ENCODE measurements at places on chromosomes 2 and 18.

- no peak for DNase-seq
Measured at GRCh38 chr18:8121942-8122480, 487.2 kb upstream of the RAB12 start.

DNA sequence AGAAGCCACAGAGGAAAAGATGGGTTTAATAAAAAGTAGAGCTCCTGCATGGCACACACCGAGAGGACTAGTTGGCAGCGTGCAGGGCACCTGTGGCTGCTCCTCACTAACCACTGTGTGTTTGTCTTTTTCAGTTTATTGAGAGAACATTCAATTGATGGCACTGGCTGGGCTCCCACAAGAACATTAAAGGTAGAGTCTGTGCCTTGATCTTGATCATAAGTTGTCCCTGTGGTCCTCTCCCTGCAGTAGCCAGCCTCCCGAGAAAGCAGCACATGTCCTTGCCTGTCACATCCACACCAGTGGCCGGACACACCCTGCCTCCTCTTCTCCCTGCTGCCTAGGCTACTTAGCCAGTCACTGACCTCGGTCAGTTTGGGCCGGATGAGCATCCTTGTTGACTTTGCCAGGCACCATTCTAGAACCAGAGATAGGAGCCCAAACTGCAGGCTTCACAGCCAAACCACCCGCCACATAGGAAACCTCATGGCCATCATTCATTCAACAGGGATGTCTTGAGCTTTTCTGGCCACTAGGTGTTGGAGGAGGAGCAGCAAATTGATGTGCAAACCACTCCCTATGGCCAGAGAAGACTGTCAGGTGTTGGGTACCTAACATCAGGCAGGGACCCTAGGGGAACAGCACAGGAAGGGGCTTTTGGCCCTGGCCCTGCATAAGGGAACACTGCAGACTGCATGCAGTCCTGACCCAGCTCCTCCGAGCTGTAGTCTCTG lies 30.2 kb upstream of the SCLY start:
- DNase-seq, result no peak

- DNase-seq, result no peak
Measured at GRCh38 chr2:19187323-19188020, 171.0 kb downstream of the OSR1 start.

GRCh38 chr2:145748927-145749326 lies 1229.0 kb upstream of the ZEB2 start:
- no peak for DNase-seq

- DNase-seq, result no peak
Measured at GRCh38 chr2:168030862-168031624, 216.4 kb downstream of the STK39 start.

DNA sequence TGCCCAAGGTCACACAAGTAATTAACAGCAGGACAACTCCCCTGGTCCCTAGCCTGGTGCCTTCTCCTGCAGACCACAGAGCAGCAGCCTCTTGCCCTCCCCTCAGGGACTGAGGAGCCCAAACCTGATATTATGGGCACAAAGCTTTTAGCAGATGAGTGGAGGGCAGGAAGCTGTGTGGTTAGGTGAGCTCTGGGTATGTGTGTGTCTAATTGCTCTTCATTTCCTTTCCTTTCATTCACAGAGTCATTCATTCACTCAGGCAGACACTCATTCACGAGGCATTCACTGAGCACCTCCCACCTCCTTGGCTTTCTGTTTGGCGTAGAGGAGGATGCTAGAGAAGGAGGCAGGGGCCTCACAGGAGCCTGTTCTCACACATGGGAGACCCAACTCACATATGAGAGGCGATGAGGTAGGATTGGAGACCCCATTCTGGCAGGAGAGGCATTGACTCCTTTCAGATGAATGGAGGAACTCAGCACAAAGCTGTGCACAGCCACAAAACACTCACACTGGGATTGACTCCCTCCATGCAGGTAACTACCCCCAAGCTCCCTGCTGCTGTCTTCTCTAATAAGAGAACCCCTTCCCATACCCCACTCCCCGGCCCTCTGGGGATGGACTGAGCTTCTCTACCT lies 306.8 kb upstream of the SKOR2 start:
- DNase-seq, result no peak

GRCh38 chr2:191115804-191116203 lies 35.0 kb downstream of the STAT4 start:
- no peak for DNase-seq
